ENCODE measurements at places on chromosomes 5 and 9.

DNA sequence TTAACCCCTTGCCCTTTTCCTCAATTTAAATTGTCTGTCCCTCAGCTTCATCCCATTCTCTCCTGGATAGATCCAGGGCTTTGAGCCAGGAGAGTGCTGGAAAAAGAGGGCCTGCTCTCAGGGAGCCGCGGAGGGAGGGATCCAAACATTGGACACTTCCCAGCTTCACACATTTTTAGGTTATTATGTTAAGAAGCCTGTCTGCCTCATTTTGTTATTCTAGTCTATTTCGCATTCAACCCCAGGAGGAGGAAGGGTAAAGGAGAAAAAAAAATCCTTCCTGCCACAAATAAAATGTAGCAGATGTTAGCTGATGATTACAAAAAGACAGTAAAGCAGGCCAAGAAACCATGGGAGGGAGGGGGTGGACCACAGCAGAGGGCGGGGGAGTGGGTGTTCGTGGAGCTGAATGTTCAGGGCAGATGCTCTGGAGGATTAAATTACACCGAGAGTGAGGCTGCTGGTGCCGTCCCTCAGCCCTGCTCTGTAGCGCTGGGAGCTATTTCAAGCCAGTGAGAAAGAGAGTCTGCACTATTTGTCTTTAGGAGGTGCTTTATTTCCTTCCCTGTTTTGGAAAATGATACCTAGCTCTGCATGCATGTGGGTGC lies 60.6 kb upstream of the ZFR start:
- DNase-seq = no peak

DNA sequence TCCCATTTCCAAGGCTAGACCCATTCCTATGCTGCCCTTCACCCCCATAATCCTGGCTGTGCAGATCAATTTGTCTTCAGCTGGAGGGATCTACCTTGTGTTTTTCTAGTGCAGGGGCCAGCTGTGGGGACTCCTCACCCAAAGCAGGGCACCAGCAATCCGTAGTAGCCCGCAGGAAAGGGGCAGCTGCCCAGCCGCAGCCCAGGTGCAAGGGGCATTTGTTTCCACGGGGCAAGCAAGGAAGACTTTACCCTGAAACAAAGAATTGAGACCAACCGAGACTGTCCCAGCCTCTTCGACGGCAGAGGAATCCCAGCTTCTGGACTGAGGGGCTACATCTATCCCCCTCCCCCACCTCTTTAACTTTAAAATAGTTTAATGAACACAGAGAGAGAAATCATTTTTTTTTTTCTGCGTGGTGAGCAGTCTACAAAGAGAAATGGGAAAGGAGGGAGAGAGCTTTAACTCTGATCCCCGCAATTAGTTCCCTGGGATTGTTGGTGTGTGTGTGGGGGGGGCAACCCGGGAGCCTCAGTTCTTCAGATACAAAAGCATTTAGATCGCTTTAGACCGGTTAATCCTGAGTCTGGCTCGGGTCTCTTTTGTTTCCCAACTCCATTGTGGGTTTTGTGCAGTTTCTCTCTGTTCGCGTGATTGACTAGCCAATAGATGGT lies 10.6 kb upstream of the LHX2 start:
- DNase-seq = no peak

DNA sequence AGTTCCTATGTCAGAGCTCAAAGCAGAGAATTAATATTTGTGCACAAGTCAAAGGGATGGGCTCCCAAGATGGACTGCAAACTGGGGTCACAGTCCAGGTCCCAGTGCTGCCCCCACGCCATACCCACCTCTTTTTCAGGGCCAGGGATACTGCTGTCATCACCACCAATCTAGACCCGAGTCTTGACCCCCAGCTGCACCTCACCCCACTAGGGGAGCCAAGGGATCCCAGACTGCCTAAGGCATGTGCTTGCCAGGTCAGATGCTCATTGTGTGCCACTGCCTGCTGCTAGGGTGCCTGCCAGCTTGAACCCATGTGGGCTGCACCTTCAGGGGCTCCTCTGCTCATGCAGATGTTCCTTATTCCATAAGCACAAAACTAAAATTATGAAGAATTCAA lies 215.6 kb upstream of the NREP start:
- no peak for DNase-seq

DNA sequence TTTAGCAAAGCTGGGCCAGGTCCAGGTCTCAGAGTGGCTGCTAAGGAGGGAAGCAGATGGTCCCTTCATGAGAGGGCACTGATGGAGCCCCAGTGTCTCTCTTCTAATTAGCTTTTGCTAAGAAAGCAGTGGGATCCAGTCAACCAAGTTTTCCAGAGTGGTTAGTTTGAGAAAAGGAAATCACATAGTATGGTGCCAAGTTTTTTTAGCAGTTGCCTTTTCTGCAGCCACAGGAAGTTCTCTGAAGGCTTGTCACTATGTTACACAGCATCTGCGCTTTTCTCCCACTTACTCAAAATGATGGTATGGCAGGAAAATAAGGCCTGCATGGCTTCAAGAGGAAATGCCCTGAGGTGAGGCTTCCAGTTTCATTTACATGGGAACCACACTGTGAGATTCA lies 331.5 kb upstream of the ZNF462 start:
- no peak for DNase-seq

GRCh38 chr9:97445119-97445701 lies 33.3 kb downstream of the TDRD7 start:
- DNase-seq = no peak

- DNase-seq = no peak
These were observed 41.7 kb upstream of the ZNF354B start for GRCh38 chr5:178818094-178818493.

DNA sequence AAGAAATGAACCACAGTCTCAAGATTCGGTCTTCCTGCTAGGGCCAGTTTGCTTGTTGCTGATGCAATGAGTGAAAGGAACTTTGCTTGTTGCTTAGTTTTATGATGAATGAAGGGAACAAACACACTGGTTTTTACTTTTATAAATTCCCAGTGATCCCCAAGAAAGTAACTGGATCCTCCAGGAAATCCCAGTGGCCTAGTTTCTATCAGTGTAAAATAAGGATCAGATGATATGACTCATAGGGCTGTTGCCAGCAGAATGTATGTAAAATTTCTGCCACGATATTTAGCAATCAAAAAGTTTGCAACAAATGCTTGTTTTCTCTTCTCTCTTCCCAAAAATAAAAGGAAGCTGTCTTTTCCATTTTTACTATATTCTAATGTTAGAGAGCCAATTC lies 160.1 kb upstream of the CDKN2B start:
- DNase-seq = no peak
